Posterior cingulate gyrus (tissue), 11 donors: ENCODE measurements at places on chromosomes 11 and 22.

DNA sequence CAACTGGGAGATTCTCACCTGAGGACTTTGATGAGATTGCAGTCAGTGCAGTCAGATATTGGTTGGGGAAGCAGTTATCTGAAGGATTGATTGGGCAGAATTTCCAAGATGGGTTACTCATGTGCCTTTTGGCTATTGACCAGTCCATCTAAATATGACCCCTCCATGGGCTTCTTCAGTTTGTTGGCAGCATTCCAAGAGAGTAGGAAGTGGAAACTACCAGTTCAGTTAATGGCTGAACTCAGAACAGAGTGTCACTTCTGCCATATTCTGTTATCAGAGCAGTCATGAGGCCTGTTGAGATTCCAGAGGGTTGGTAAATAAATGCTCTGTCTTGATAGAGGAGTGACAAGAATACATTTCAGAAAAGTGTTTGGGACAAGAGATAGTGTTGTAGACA, 71.0 kb downstream of the CYP2R1 start:
- DNase-seq = no peak

DNA sequence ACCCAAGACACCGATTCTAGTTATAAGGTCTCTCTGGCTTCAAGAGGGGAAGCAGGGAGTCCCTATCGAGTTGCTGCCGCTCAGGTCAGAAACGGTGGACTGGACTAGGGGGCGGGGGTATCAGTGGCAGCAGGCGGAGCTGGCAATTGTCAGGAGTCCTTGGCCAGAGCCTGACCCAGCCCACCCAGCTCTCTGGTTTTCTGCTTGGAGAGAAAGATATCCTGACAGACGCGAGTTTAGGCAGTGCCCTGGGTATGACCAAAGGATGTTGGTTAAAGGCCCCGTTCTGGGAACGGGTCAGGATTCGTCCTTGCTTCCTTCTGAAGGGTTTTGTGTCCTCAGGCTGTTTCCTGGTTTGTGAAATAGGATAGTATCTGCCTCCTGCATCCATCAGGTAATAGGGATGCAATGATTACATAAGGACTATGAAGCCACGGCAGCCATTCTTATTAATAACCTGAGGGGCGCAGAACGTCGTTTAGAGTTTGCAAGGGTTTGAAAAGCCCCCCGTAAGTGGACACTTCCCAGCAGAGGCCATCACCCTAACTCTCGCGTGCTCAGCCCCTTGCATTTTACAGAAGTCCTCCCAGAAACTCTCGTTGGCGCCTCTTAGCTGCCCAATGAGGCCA, 700 bp upstream of the DEPDC5 start:
- DNase-seq = no peak

DNA sequence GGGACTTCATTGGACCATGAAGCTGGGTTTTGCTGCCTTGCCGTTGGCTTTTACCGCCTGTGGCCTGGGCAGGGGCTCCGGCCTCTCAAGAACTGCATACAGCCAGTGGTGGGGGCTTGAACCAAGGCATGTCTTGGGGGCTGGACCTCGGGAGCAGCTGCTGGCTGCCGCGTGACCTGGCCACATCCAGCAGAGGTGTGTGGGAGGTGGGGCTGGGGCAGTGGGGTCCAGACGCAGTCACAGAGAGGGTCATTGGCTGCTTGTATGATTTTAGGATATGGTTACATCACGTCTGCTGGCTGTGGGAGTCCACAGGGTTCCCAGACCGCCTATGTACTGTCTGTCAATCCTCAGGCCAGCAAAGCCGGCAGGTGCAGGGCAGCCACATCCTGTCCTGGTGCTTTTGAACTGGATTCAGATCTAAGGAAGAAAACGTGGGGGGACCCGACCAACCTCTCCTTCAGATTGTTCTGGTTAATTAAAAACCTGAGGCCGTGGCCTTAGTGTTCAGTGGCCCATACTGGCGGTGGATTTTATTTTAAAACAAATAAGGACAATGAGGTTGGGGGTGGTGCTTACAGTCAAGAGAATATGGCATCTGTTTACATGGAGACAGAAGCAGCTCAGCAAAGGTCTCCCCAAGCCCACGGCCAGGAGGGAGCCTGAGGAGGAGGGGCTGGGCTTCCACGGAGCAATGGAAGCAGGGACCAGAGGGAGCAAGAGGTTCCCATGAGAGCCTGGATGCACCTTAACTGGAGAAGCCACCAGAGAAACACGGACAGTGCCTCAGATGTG, 426.0 kb downstream of the TBC1D22A start:
- DNase-seq = no peak

- DNase-seq = no peak
Observed at GRCh38 chr11:20226933-20227332, 66.7 kb upstream of the DBX1 start.

DNA sequence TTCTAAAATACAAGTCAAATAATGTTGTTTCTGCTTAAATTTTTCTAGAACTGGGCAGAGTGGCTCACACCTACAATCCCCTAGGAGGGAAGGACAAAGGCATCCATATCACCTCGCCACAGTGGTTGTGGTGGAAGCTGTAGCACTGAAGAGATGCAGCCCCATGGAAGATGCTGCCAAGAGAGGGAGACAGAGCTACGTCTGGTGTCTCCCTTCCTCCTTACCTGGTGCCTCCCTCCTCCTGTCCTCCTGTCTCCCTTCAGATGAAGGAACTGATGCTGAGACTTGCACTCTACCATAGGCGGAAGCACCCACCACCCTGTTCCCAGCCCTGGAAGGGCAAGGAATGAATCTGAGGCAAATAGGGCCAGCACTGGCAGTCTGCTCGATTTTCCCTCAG, 22.3 kb downstream of the MMP27 start:
- DNase-seq = no peak
